ENCODE measurements at places on chromosomes 13 and 19.

- H3K27ac ChIP-seq, result no peak overlapping the region
- H3K27me3 ChIP-seq, result no peaks in the 10 kb centered on the region
- no peaks in the 10 kb centered on the region for H3K4me1 ChIP-seq
- H3K4me3 ChIP-seq, result no peak overlapping the region
Measured at GRCh38 chr13:106587787-106588186, 19.9 kb upstream of the ARGLU1 start.

GRCh38 chr13:97191615-97192014, 30.5 kb upstream of the MBNL2 start:
- H3K4me1 ChIP-seq, result no peaks in the 10 kb centered on the region
- no peak for DNase-seq
- H3K36me3 ChIP-seq, result no peaks in the 10 kb centered on the region

DNA sequence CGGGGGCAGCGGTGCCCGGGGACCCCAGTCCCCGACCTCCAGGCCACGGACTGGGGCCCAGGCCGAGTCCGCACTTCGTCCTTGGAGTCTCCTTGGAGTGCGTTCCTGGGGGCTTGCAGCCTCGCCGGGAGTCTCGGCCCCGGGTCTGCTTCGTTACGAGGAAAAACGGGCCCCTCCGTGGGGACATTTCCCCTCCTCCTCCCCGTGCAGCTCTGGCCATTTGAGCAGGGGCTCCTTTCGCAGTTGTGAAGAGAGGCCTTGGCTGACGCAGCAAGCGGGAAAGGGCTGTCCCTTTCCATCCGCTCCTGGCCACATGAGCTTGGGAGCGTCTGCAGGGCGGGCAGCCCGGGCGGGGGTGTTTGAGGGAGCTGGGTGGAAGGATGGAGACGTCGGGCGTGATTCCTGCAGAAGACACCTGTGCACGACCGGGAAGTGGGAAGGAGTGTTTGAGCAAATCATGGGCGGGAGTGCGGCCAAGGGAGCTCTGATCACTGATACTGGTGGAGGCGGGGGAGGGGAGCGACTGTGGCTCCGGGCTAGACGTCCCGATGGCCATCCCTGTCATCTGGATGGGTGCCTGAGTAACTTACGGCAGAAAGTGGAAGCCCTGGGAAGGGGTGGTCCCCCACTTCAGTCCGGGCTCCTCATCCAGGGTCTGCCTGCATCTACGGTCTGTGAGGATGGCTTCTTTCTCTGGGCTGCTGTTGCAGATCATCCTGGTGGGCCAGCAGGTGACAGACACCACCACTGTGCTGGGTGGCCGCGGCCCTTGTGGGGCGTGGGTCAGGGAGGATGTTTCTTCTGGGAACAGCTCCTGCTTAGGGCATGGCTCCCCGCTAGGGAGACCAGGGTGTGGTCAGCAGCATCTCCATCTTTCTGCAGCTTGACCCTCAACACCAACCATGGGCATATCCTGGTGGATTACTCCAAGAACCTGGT, 736 bp downstream of the GPI start:
- H3K4me1 ChIP-seq, result peaks cover 23% of the 10 kb centered on the region
- H3K36me3 ChIP-seq, result no peaks in the 10 kb centered on the region
- H3K4me3 ChIP-seq, result peak overlapping the region; percentile 70
- H3K27ac ChIP-seq, result peak overlapping the region; percentile 68
- no peak for DNase-seq
- no peaks in the 10 kb centered on the region for H3K27me3 ChIP-seq

- H3K27ac ChIP-seq, result peak overlapping the region; percentile 54
- peaks cover 12% of the 10 kb centered on the region for H3K4me1 ChIP-seq
- peak overlapping the region; percentile 75 for H3K4me3 ChIP-seq
- H3K27me3 ChIP-seq, result no peaks in the 10 kb centered on the region
- no peaks in the 10 kb centered on the region for H3K36me3 ChIP-seq
- no peak for DNase-seq
Measured at GRCh38 chr13:41961466-41961760, 504 bp upstream of the VWA8 start.

GRCh38 chr19:46409191-46409590, 4.2 kb downstream of the CCDC8 start:
- H3K27me3 ChIP-seq, result peaks cover 51% of the 10 kb centered on the region
- DNase-seq, result no peak
- H3K4me1 ChIP-seq, result peaks cover 16% of the 10 kb centered on the region
- no peak overlapping the region for H3K27ac ChIP-seq

DNA sequence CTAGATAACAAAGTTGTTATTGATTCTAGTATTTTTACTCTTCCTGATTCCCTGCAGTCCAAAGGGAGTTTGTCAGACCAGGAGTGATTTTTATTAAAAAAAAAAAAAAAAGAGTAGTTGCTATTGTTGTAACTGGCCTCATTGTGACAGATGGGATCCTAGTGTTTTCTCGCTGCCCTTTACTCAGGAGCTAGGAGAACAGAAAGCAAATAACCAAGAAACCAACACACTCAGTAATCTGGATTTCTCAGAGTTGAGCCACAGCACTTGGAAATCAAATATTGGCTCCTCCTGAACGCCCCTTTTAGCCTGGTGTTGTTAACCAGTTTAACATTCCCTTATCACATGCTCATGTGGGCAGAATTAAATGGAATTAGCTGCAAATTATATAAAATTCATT, 8.3 kb upstream of the PDX1 start:
- H3K36me3 ChIP-seq, result no peaks in the 10 kb centered on the region
- DNase-seq, result no peak
- no peak overlapping the region for H3K4me3 ChIP-seq
- H3K27me3 ChIP-seq, result peaks cover 39% of the 10 kb centered on the region

DNA sequence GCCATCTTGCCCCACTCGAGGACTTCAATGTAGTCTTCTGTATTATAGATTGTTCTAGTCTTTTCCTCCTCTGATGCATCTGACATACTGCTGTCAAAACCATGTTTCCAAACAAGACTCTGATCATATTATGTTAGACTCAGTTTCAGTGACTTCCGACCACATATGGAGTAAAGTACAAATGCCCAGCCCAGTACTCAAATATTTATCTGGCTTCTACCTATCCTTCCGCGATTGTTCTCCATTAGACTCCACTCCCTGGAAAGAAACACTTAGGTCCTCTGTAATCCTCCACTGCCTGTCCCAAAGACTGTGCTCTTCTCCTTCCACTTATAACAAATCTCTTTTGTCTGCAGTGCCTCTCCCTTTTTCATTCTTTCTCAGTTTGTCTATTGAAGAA, 439.5 kb downstream of the EFNB2 start:
- no peak overlapping the region for H3K4me3 ChIP-seq
- DNase-seq, result no peak
- no peak overlapping the region for H3K27ac ChIP-seq

DNA sequence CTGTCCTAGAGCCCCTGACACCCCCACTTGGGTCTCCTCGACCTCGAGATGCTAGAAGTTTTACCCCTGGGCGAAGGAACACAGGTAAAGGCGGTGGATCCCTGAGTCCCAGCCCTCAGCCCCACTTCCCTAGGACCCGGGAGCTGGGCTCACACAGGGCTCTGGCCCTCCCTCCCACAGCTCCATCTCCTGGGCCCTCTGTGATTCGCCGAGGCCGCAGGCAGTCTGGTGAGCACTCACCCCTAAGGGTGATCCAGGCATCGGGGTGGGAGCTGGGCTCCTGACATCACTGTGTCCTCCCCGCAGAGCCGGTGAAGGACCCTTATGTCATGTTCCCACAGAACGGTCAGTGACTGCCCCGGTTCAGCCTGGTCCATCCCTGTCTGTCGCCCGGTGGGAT, 8.3 kb downstream of the PLEKHG2 start:
- no peak overlapping the region for H3K27ac ChIP-seq
- H3K27me3 ChIP-seq, result no peaks in the 10 kb centered on the region
- no peaks in the 10 kb centered on the region for H3K4me1 ChIP-seq

DNA sequence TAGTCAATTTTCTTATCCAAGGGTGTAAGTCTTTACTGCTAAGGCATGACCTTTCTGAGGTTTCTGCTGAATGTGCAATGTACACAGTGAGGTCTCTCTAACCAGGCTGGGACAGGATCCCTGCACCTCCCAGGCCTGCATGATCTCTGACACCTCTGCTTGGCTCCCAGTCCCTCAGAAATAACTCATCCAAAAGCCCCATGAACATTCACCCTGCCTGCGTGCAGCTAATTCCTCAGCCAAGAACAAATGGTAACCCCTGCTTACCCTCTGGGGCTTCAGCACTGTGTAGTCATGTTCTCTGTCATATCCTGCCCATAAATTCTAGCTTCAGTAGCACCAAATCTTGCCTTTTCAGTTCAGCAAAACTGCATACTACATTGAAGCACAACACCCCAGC, 1146.3 kb upstream of the MIR17HG start:
- no peaks in the 10 kb centered on the region for H3K36me3 ChIP-seq
- DNase-seq, result no peak
- H3K4me3 ChIP-seq, result no peak overlapping the region
- no peaks in the 10 kb centered on the region for H3K27me3 ChIP-seq
- no peak overlapping the region for H3K27ac ChIP-seq

GRCh38 chr13:53191091-53191490, 162.5 kb downstream of the OLFM4 start:
- no peak overlapping the region for H3K4me3 ChIP-seq
- no peaks in the 10 kb centered on the region for H3K27me3 ChIP-seq
- no peaks in the 10 kb centered on the region for H3K36me3 ChIP-seq

DNA sequence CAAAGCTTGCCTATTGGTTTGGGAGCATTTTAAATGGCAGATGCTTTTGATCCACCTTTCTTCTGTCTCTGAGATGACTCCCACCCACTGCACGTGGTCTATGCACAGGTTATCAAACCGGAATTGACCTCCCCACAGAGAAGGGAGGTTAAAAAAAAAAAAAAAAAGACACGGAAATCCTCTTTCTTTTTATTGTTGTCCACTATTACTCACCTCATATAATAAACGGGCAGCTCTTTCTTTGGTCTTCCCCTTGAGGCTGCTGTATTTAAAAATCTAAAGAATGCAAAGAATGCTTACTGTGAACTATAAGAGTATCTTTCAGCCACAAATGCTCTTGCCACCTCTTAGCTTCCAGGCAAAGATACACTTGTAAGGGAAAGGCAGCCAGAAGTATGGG, 329.7 kb downstream of the NDFIP2 start:
- H3K36me3 ChIP-seq, result no peaks in the 10 kb centered on the region
- H3K4me3 ChIP-seq, result no peak overlapping the region
- H3K27me3 ChIP-seq, result no peaks in the 10 kb centered on the region
- H3K4me1 ChIP-seq, result peaks cover 20% of the 10 kb centered on the region
- DNase-seq, result no peak
- no peak overlapping the region for H3K27ac ChIP-seq

GRCh38 chr13:23466144-23467002, 32.9 kb upstream of the SACS start:
- H3K4me3 ChIP-seq, result peak overlapping the region; percentile 56
- no peaks in the 10 kb centered on the region for H3K36me3 ChIP-seq
- DNase-seq, result peak; percentile 77
- no peaks in the 10 kb centered on the region for H3K27me3 ChIP-seq
- H3K27ac ChIP-seq, result no peak overlapping the region

DNA sequence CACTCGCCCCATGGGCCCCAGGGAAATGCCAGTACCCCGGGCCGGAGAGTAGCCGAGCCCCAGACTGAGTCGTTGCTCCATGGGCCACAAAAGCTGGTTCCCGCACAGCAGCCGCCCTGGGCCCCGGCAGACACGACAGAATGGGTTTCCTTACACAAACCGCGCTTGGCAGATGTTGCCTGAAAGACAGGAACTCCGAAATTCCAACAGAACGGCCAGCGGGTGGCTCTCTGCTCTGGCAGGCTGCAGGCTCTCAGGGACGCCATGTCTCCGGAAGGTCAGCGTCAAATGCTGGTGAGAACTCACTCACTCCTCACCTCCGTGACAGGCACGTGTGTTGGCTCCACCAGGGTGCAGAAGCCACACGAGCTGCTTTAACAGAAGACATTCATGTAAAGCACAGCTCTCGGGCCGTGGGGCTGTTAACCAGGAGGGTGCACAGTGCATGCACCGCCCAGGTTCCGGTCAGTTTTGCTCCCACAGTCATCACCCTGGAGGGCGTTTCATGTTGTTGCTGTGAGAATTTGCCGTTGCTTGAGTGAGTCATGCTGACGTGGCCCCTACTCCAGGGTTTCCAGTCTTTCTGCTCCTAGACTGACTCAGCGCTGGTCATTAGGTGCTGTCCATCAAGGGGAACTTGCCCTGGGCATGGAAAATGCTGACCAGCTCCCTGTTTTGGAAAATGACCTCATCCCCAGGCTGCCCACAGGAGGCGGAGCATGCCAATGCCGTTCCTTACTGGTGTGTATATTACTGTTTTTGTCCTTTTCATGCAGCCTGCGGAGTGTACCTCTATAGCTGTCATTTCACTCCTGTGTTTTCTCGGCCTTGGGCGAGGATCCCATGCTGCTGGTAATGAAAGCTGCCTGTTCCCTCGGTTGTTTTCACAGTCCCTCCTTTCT, 44.8 kb downstream of the ANKRD10 start:
- H3K4me1 ChIP-seq, result peaks cover 15% of the 10 kb centered on the region
- DNase-seq, result no peak
- H3K27ac ChIP-seq, result no peak overlapping the region
- H3K27me3 ChIP-seq, result no peaks in the 10 kb centered on the region
- H3K4me3 ChIP-seq, result no peak overlapping the region
- no peaks in the 10 kb centered on the region for H3K36me3 ChIP-seq

DNA sequence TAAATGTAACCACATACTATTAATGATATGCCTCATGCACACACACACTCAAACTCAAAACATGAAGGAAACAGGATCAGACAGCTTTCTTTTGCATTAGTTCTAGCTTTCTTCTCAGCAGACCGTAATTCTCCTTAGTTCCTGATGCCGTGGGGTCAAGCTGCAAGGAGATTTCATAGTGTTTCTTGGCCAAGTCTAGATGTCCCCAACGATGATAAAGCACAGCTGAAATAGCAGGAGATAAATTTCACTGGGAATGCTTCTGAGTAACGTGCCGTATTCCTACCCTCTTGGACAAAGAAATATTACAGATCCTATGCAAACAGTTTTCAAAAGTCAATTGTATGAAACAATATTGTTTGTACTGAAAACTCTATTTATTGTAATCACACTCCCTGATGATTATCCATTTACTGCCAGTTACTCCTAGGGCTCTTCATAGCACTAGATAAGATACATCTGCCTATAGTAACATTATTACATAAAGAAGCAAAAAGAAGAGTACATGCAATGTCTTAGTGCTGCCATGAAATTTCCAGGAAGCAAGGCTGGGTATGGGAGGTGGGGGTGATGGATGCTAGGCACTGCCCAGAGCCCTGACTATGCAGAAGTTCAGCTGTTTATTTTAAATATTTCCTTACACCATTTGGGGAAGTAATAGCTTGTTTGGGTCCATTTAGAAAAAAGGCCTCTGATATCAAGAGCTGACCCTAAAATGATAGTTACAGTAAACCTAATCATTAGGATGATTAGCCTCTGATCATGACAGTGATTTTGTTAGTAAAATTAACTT, 16.5 kb upstream of the GGACT start:
- no peak overlapping the region for H3K27ac ChIP-seq
- H3K36me3 ChIP-seq, result no peaks in the 10 kb centered on the region
- no peak for DNase-seq
- H3K4me1 ChIP-seq, result peaks cover 19% of the 10 kb centered on the region

- peaks cover 43% of the 10 kb centered on the region for H3K4me1 ChIP-seq
- DNase-seq, result peak; percentile 20
- peaks cover 80% of the 10 kb centered on the region for H3K27me3 ChIP-seq
- no peak overlapping the region for H3K4me3 ChIP-seq
Measured at GRCh38 chr13:99991013-99991827, 9.6 kb downstream of the ZIC2 start.

Measured in B cell (primary cell).